NCI-H1048 (cell line): ENCODE measurements at places on chromosomes 12 and 14.

DNA sequence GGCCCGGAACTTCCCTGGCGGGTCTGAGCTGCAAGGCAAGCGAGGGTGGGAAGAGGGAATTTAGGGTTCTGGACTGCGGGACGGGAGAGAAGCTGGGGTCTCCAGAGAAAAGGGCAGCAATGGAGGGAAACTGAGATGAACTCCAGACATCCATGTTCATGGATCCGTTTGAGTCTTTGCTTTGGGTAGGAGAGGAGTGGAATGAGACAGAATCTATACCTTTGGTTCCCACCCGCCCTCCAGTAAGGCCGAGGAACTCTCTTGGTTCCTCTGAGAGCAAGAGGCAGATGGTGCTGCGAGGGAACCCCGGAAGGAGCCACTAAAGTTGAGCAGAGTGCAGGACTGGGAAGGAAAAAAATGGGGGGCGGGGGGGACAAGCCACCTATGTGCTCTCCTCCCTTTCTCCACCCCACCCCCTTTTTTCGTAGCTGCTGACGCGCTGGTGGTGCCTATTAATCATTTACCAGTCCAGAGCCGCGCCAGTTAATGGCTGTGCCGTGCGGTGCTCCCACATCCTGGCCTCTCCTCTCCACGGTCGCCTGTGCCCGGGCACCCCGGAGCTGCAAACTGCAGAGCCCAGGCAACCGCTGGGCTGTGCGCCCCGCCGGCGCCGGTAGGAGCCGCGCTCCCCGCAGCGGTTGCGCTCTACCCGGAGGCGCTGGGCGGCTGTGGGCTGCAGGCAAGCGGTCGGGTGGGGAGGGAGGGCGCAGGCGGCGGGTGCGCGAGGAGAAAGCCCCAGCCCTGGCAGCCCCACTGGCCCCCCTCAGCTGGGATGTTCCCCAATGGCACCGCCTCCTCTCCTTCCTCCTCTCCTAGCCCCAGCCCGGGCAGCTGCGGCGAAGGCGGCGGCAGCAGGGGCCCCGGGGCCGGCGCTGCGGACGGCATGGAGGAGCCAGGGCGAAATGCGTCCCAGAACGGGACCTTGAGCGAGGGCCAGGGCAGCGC is 1.2 kb downstream of the SSTR1 start:
- DNase-seq, result no peak

GRCh38 chr12:115149685-115150378 is 465.9 kb upstream of the TBX3 start:
- DNase-seq, result no peak

DNA sequence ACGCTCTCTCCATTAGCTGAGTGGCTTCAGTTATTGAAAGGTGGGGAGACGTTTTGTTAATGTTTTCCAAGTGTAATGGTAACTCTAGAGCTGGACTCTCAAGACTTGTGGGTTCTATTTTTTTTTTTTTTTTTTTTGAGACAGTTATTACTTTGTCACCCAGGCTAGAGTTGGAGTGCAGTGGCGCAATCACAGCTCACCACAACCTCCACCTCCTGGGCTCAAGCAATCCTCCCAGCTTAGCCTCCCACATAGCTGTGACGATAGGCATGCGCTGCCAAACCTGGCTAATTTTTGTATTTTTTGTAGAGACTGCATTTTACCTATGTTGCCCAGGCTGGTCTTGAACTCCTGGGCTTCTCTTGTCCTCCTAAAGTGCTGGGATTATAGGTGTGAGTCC is 26.2 kb downstream of the ATF1 start:
- no peak for DNase-seq

- DNase-seq, result no peak
Measured at GRCh38 chr12:10031321-10031720, 839 bp downstream of the CLEC9A start.

DNA sequence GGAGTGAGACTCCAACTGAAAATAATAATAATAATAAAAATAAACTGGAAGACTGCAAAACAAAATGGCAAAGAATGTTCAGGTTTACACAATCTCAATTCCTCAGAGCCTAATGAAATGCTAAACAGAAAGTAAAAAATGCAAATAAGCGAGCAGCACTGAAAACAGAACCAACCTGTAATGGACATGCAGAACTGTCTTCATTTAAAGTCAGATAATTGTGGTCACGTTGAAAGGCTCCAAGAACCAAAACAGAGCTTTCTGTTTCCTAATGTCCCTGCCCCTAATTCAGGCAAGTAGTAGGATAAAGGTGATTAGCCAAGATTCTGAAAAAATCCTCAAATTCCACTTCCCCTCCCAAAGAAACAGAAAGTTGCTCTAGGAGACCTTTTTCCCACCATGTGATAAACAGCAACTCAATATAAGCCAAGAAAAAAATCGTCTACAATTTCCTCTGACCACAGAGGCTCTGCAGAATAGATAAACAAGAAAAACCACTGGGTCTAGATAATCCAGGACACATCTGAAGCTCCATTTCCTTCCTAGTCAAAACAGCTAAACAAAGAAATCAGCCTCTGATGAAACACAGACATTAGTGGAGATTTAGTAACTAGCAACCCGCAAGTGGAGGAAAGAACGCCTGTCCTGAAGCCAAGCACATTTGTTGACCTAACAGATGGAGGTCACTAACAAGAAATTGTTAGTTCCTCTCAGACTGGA is 3.0 kb downstream of the MIS18BP1 start:
- no peak for DNase-seq

DNA sequence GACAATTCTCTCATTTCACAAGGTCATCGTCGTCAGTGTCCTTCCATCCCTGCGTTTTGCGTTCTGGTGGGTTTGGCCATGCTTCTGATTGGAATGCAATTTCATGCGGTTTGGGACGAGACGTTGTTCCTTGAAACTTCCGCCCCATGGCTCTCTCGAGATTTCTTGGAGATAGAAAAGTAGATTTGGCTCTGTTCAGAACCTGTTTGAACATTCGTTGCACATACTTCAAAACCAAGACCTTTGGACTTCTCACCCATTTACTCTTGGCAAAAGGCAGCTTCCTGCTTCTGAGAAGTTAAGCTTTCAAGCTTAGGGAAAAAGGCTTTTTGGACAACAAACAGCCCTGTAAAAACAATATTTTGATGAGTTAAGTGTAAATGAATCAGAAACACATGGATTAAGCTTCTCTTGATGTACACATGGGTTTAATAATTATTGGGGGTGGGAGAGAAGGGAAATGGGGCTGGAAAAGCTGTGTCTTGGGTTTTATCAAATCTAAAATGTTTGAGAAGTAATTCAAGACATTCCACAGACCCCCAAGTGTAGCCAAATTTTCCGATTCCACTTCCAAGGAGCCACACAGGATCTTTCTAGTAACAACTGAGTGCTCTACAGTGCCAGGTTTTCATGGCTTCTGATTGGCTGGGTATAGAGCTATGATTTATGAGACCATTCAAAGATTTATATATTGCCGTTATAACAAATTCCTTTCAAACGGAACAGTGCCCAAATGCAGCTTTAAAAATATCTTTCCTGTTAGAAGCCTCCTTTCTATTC is 467.2 kb downstream of the MED13L start:
- no peak for DNase-seq

DNA sequence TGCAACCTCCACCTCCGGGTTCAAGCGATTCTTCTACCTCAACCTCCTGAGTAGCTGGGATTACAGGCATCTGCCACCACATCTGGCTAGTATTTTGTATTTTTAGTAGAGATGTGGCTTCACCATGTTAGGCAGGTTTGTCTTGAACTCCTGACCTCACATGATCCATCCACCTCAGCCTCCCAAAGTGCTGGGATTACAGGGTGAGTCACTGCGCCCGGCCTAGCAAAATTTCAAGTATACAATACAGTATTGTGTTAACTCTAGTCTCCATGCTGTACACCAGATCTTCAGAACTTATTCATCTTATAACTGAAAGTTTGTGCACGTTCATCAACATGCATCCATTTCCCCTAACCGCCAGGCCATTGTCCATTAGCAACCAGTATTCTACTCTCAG is 115.1 kb upstream of the MDGA2 start:
- DNase-seq, result no peak

DNA sequence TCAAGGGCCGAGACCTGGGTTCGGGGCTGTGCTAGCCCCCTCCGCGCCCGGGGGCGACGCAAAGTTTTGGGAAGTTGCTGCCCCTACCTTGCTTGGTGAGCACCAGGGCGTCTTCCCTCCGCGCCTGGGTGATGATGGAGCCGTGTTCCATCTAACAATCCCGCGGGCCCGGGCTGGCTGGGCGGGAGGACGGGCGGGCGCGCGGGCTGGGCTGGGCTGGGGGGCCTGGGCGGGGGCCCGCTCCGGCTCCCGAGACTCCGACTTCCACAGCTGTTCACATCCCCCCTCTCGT is 298 bp downstream of the CTDSP2 start:
- DNase-seq, result no peak

DNA sequence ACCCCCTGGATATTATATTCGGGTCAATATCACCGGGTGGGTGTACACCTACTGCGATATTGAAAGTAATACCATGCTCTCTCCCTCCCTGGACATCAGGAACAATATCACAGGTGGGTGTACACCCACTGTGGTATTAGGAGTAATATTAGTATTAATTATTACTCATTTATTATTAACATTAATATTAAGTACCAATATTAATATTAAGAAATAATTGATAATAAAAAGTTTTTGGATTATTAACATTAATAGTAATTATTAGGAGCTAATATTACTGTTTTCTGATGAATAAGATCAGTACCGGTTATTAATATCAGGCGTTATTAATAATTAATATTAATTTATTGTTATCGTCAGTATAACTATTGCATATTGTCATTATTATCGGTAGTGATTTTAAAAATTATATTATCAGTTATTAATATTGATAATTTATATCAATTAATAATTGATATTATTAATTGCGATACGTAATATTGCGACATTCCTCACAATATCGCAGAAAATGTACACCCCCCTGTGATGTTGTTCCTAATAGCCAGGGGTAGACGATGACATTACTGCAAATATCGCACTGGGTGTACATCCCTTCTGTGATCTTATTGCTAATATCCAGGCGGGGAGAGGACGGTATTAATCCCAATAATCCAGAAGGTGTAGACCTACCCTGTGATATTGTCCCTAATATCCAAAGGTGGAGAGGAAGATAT is 17.0 kb downstream of the SMIM41 start:
- DNase-seq, result no peak

DNA sequence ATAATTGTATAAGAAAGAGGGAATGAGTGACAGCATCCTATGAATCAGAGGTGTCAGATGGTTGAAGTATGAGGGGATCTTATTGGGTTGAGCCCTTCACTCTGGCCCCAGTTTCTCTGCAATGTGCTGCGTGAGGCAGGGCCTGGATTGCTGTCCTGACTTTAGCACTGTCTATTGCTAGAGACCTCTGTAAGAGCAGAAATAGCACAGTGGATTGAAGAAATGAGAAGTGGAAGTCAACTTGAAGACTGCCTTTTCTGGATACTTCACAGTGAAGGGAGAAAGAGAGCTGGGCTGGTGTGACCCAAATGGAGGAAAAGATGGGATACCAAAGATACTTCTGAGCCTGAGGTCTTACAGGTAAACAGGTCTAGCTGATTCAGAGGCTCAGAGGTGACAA is 5.8 kb downstream of the ASCL4 start:
- DNase-seq, result no peak

- no peak for DNase-seq
Measured at GRCh38 chr12:51389302-51389999, 1.8 kb downstream of the GALNT6 start.

- peak; percentile 68 for DNase-seq
Measured at GRCh38 chr12:10211940-10212738, 538 bp upstream of the GABARAPL1 start.

- DNase-seq, result no peak
Measured at GRCh38 chr12:56763753-56764657, 881 bp downstream of the HSD17B6 start.

- DNase-seq, result no peak
Measured at GRCh38 chr14:73014105-73014504, 12.8 kb downstream of the ZFYVE1 start.

- DNase-seq, result no peak
Measured at GRCh38 chr12:93156086-93156716, 221.5 kb upstream of the NUDT4 start.

GRCh38 chr14:68759017-68759560 is 33.8 kb downstream of the ZFP36L1 start:
- DNase-seq, result no peak

- no peak for DNase-seq
Measured at GRCh38 chr12:3077572-3078081, 448 bp downstream of the TSPAN9 start.

- no peak for DNase-seq
Measured at GRCh38 chr14:24425704-24426103, 3.8 kb downstream of the CBLN3 start.

DNA sequence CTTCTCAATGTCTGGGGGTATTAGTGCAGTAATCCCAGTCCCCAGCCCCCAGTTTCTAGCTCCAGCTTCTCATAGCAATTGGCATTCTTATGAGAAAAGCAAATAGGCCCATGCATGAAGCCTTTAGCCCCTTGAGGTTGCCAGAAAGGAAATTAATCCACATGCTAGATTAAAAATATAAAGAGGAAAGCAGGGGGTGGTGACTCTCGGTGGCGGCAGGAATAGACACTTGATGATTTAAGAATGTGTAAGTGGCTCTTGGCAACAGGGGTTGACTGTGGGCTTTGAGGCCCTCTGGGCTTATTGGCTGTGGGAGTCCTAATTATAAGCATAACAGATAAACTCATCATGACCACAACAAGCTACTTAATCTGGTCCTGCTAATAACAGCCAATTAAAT is 1367.3 kb upstream of the FLRT2 start:
- no peak for DNase-seq

DNA sequence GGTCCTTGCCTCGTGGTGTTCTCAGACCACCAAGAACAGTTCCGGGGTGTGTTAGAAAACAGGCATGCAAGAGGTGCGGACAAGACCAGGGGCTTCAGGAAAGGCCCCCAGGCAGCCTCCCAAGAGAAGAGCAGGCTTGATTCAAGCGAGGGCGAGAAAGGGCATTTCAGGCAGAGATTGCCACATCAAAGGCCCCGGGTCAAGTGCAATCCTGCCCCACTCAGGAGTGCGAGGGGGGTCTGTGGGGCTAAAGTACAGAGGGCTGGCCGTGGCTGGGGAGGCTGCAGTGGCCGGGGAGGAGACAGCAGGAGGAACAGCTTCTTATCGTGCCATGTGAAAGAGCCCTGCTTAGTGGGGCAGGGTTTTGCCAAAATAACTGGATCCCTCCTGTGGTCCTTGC is 2.7 kb upstream of the BDKRB2 start:
- no peak for DNase-seq

GRCh38 chr14:61861320-61861865 is 99.2 kb downstream of the SNAPC1 start:
- no peak for DNase-seq
